HL-60 (cell line): ENCODE measurements at places on chromosomes 16 and 17.

GRCh38 chr17:56678249-56679114 is 85.0 kb downstream of the NOG start:
- no peak for DNase-seq

DNA sequence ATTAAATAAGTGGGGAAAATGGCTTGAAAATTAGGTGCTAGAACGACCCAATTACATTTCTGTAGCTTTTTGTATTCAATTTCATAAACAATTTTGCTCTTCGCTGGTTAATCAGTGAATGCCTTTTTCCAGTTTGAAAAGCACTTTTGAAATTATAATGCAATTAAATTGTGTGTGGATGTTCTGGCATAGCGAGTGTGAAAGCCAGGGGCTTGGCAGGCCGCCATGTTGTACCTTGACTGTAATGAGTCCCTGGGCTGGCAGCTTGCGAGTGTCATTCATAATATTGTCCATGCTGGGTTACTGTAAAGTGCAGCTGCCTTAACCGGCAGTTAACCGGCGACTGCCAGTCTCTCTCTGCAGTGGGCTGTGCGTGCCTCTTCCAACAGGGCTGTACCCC is 177.8 kb downstream of the CCDC182 start:
- DNase-seq, result no peak

DNA sequence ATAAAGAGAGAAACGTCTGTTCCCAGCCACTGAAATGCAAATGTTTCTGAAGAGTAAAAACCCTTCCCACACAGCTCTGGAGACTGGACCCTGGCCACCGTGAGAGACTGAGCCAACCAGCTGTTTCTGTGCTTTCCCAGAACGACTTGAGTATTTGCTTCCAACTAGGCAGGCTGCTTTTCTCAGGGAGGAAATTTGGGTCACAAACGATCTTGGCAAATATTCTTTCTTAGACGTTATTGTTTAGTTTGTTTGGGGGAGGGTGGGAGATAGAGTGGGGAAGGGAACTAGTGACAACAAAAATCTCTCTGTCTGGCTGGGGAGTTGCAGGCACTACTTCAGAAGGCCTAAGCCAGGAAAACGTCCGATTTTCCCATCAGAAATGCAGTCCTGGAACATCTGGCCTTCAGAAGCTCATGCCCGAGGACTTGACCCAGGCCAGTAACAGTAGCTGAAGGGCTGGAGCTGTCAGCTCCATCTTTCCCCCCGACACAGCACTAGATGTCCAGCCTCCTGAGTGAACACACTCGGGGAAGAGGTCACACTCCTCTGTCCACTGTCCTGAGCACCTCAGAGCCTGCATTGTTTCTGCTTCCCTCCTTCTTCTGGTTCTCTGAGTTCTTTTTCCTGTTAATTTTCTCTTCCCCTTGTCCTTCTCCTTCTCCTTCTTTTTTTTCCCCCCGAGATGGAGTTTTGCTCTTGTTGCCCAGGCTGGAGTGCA is 4.0 kb downstream of the CCDC92B start:
- DNase-seq, result no peak

DNA sequence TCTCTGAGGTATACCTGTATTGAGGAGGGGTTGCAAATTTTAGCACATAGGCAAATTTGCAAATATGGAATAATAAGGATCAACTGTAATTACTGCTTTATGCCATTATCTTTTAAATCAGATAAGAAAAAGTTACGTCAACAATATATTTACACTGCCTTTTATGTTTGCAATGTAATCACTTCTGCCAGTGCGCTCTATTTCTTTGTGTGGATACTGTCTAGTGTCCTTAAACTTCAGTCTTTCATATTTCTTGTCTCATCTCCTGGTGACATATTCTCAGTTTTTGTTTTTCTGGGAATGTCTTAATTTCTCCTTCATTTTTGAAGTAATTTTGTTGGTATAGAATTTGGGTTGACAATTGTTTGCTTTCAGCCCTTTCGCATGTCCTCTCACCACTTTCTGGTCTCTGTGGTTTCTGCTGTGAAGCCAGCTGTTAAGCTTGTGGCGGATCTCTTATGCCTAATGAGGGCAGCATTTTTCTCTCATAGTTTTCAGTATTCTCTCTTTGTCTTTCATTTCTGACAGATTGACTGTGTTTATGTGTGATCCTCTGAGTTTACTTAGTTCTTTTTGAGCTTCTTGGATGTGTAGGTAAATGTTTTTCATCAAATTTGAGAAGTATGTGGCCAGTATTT is 37.6 kb upstream of the ABCC11 start:
- DNase-seq, result peak; percentile 8

DNA sequence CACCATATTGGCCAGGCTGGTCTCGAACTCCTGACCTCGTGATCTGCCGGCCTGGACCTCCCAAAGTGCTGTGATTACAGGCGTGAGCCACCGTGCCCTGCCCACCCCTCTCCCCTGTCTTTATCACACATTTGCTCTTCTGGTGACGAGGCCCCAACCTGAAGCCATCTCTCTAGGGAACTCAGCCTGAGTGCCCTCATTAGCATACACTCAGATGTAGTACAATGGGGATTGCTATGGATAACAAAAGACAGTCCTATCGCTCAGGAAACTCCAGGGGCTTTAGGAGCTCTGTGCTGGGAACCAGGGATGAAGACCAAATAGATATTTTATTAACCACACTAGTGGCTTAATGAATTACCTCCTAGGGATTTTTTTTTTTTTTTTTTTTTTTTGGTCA is 100.7 kb downstream of the MARF1 start:
- DNase-seq, result no peak

DNA sequence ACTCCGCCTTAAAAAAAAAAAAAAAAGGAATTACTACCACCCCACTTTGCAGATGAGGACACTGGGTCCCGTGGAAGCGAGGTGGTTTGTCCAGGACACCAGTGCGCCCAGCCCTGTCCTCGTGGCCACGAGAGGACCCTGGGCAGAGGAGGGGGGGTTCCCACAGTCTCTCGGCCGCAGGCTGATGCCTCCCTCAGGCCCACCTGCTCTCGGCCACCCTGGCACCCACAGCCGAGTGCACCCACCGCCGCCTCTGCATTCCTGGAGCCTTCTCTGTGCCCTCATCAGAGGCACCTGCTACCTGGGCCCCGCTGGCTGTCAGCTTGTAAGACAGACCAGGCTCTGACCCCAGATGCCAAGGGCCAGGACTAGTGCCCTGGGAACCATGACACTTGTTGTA is 28.1 kb upstream of the PVALEF start:
- DNase-seq, result no peak

DNA sequence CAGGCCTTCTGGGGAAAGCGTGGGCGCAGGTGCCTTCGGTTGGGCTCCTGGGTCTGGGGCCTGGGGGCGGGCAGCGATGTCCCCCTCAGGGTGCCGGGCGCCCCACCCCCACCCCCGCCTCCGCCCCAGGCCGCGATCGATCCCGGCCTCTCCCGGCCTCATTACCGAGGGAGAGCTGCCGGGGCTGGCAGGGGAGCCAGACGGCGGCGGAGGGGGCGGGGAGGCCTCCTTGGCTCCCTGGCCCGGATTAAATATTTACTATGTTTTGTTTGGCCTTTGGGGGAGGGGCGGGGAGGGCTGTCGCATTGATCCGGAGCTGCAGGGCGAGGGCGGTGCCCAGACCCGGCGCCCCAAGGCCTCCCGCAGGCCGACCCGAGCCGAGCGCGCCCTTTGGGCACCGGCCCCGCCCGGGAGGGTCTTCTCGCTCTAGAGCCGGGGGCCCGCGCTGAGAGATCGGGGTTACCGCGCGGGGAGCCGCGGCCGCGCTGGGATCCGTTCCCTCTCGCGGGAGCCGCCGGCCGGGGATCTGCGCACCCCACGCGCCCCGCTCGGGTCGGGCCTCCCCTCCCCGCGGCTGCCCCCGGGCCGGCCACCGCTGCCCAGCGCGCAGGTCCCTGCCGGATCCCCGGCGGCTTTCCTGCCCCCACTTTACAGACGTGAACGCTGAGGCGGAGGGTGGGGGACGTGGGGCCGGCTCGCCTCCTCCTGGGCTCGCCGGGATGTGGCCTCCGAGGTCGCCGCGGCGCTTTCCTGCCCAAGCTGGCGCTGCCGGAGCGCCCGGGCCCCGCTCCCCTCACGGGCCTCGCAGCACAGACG is 27.0 kb downstream of the RTN4RL1 start:
- DNase-seq, result no peak

DNA sequence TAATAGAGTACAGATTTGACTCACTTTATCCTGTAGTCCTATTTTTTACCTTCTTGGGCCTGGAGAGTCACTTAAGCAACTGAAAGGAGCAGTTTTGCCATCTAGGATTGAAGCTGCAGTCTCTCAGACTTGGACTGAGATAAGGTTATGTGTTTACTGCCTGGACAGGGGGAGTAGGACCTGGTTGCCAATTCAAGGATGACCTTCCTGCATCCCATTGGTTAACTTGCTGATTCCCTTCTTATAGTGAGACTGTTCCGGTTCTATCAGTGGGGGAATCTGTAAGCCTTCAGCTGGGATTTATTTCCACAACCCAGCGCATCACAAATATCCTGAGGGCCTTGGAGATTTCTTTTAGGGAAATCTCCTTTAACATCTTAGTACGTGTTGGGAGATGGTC is 2.9 kb downstream of the UBN1 start:
- DNase-seq, result no peak

DNA sequence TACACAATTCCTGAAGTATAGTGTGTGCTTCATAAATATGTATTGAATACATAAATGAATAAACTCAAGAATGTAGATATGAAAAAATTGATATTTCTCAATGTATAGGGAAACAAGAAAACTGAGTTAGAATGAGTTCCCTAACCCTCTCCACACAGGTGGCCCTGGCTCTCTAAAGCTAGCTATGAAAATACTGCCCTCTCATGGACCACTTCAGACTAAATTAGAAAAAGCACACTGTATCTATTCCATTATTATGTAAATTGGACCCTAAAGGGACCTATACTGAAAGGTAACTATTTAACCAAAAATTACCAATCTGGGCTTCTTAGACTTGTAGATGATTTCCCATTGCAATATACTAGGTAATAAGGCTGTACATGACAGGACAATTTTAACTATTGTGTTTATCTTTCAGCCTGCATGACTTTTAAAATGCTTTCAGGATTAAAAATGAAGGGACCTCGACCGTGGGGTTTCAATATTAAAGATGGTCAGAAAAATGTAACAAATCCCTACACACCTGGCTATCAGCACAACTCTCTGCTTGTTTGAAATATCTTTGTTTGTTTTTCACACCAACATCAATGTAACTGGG is 672.5 kb upstream of the KIF2B start:
- DNase-seq, result no peak

DNA sequence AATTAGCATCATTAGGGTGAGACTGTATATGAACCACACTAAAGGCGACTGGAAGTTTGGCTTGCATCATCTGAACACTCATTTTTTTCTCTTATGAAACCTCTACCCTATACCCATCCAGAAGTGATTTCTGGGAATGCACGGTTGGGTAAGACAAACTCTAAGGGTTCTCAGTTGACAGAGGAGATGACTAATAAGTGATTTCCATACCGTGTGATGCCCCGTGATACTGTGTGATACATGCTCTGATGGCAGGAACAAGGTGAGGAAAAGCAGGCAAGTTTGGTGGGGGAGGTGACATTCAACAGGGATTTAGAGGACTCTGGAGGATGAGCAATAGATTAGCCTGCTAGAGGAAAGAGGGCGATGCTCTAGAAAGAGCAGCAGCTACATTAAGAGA is 156.4 kb upstream of the CCL2 start:
- no peak for DNase-seq

DNA sequence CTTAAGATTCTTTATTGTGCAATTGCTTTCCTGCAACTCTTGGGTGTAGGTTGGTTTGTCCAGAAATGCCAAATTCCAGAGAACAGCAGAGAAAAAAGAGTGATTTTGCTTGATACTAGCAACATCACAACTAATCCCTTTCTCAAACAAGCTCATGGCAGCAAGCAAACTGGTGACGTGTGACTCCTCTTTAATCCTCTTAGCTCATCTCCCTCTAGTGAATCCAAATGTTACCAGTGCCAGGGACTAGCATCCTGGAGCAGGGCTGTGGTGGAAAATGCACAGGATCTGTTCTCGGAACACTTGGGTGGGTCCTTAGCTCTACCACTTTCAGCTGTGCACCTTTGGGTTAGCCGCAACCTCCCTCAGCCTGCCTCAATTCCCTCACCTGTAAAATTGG is 204.0 kb upstream of the CCL2 start:
- no peak for DNase-seq

DNA sequence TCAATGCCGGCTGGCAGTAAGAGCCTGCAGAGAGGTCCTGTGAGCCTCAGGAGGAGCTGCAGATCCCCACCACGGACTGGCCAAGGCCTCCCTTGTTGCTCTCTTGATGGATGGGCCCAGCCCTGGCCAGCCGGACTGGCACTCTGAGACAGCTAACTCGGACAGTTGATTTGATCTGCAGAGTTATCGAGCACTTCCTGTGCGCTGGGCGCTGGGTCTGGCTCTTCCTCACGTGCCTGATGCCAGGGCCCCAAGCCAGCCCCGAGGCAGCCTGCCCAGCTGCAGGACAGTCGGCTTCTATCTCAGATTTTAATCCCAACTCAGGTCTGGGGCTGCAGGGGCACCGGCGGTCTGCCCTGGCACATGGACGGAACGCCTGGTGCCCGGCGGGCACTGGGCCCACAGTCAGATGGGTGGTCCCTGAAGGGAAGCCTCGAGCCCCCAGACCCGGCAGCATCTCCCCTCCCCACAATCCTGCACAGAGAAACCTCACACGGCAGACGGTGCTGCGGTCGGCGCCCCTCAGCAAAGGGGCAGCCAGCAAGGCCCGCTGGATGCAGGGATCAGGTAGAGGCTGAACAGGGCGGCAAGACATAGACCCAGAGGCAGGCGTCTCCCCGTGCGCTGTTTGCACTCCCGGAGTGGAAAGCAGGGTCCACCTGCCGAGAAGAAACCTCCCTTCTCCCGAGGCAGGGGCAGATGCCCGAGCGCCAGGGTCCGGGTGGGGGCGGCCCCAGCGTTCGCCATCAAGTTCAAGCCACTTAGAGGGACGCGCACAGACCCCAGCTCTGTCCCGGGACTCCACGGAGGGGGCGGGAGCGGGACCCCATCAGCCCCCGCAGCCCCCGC is 34.0 kb downstream of the TIMM22 start:
- no peak for DNase-seq

GRCh38 chr16:10097271-10097670 is 85.0 kb downstream of the GRIN2A start:
- DNase-seq, result no peak

GRCh38 chr16:54453871-54454270 is 167.3 kb upstream of the IRX3 start:
- DNase-seq, result no peak

- DNase-seq, result no peak
Observed at GRCh38 chr17:11178581-11178980, 62.4 kb upstream of the SHISA6 start.

DNA sequence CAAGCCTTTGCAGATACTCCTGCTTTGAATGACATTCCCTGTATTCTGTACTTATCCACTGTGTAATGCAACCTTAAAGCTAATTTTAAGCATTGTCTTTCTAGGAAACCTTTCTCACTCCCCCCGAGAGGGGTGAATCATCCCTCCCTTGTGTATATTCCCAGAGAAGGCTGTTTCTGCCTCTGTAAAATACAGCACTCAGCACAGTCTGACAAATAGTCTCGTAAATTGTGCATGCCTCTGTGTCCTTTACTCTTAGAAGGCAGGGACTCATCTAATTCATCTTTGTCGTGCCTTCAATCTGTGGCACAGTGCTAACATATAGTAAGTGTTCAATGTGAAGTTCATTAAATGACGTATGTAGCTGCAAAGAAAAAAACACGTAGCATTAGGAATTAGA is 200.7 kb downstream of the CA10 start:
- DNase-seq, result no peak

GRCh38 chr17:60139438-60140285 is 10.1 kb upstream of the CA4 start:
- no peak for DNase-seq
